ENCODE measurements at places on chromosomes 1 and 21.
A peak's percentile ranks its signal among the peaks of the same experiment; 100 is the strongest.

GRCh38 chr21:14911351-14911750, 153.4 kb downstream of the NRIP1 start:
- DNase-seq = no peak

GRCh38 chr1:243946253-243946652, 96.2 kb upstream of the AKT3 start:
- no peak for DNase-seq

GRCh38 chr21:42523211-42523610, 9.6 kb downstream of the SLC37A1 start:
- DNase-seq = no peak

DNA sequence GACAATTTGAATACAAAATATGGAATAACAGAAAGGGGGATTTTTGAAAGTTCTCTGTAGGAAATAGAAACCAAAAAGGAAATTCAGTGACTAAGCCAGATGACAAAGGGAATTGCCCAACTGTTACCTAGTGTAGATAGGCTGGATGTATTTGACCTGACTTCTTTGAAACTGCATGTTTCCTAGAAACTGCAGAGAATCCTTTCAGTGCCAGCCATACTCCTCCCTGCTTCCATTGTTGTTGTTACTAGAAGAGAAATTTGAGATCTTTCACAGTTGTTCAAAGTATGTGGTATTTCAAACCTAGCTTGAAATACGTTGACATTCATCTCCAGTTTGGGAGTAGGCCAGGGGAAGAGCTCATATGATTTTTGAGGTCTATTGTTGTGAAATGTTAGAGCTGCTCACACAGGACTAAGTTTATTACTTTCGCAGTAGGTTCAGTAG, 1.8 kb upstream of the GBP5 start:
- DNase-seq = no peak

GRCh38 chr1:207648334-207649209, 3.6 kb downstream of the CR1L start:
- no peak for DNase-seq

DNA sequence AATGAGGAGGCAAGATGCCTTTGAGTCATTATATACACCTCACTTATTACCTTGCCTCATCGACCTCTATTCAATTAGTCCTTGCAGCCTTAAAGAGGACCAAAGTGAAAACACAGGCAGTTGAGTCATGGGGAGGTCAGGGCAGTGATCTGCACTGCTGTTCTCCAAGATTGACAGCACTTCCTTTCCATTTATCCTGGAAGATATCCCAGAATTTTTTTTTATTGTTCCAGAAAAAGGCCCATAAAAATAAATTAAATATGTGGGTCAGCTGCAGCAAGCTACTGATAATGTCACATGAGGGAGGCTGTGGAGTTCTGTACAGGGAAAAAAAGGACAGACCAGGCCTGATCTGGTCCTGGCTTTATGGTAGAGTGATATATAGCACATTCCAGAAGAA, 33.2 kb upstream of the CDC42BPA start:
- no peak for DNase-seq

DNA sequence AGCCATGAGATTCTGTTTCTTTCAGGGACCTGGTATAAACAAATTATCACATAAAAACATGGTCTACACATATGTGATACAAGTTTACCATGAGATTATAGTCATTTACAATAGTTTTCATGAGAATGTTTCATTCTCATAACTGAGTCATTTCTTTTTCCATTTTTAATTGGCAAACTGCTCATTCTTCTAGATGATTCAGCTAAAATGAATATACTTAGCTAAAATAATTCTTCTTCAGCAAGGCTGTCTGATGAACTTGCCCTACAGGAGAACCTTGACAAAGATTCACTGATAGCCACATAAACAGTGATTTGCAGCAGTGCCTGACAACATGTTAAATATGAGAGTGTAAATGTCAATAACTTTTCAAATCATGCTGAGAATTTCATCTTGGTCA, 253.2 kb downstream of the FMN2 start:
- DNase-seq = no peak

DNA sequence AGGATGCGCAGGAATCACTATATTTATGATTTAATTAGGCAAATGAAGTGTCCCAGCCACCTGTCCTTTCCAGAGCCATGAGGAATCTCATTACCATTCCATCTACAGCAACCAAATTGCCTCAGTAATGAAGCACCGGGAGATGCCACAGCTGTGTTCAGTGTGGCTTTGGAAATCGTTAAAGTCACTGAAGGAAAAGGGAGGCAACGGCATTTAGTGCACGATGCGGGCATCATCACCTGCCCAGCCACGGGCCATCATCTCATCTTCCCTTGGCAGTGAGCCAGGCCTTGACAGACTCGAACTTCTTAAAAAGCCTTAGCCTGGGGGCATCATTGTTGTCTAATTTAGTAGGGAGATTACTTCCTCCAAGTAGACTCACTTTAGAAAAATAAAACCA, 67.8 kb downstream of the CNIH3 start:
- no peak for DNase-seq

DNA sequence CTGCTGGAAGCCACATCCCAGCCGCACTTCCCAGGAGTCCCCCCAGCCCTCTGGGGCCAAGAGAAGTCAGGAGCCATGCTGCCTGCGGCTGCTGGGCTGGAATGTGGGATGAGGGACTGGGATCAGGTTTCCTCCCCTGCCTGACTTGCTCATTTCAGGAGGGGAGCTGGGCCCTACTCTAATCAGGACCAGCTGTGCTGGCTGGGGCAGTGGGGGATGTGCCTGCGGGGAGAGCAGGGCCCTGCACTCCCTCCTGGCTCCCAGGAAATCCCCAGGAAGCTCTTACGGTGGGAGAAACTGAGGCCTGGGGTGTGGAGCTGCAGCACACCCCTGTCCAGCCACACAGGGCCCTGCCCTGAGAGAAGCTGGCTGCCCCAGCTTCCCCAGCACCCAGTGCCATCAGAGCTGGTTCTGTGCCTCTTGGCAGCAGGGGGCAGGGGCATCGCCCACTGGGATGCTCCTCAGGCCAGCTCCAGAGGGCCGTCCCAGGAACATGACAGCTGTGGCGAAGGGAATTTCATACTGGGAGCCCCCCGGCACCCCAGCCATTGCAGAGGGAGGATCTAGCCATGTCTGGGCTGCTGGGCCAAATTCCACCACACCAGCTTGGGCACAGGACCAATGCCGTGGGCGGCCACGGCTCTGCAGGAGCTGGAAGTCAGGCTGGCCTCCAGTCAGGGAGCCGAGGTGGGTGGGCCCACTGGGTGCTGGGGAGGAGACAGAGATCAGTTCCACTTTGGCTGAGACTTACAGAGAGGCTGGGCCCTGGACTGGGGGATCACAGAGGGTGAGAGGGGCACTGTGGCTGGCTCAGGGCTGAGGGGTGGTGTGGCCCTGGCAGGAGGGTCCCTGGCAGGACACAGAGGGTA, 21.3 kb upstream of the PRSS38 start:
- no peak for DNase-seq

DNA sequence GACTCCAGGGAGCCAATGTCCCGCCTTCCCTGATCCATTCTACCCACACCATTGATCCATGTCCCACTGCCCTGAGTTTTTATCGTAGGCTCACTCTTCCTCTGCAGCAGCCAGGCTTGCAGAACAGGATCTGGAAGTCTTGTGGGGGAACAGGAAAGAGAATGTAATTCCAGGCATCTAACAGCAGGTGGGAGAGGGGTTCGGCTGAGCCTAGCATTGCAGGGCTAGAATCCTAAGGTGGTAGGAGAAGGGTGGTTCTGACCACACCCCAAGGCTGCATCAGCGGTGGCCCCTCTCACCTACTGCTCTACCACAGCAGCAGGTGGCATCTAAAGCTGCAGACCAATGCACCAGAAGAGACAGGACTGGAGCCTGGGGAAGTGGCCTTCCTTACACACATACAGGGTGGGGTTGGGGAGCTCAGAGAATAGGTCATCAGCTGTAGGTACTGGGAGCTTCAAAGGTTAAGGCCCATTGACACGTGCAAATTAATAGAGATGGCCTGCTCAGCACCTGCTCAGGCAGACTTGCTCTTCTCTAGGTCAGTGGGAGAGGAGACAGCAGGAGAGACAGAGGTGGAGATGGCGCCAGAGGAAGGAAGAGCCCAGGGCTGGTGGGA, 20.5 kb downstream of the KNCN start:
- no peak for DNase-seq

- DNase-seq = no peak
Observed at GRCh38 chr1:119160866-119161265, 20.4 kb upstream of the WARS2 start.

- DNase-seq = peak; percentile 34
Observed at GRCh38 chr1:165549973-165550372, 6.2 kb downstream of the LRRC52 start.

DNA sequence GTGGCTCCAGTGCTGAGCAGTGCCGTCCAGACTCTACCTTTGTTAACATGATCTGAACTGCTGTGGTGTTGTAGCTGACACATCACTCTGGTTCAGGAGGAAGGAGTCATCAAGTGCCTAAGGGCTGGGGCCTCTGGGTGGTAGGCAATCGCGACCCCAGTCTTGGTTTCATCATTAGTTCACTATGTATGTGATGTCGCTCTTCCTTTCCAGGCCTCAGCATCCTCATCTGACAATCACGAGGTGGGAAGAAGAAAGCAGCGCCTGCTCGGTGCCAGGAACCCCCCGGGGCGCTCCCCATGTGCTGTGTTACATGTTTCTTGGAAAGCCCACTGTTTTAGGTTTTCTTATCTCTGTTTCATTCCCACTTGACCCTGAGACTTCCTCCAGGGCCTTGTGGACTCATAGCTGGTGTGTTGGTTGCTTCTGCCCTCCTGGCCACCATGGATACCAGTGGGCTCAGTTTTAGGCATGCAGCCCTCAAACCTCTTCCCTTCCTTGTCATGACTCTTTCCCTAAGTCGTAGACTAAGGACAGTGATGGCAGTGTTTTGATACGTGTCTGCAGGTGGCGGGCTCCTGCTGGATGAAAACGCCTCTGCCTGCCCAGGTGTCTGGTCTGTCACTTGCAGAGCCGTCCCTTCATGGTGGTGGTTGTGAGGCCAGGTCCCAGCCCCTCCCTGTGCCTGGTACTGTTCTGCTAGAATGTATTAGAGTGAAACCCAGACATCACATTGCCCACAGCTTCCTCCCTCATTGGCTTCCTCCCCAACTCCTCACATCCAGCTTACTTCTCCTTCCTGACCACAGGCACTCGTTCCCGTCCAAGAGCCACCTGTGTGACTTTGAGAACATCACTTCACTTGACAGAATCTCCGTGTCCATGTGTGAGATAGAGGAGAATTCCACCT, 17.2 kb upstream of the FOXO6 start:
- no peak for DNase-seq

DNA sequence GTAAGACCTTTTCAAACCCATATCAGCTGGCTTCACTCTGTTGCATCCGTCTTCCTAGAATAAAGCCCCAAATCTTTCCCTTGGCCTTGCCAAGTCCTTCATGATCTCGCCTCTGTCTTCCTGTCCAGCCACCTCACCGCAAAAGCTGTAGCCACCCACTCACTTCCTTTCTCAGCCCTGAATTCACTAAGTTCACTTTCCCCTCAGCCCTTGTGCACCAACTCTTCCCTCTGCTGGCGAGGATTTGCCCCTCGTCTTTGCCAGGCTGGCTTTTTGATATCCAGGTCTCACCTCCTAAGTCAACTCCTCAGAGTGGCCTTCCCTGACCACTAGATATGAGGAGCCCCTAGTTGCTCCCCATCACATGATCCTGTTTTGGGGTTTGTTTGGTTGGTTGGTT, 3.9 kb upstream of the COL16A1 start:
- DNase-seq = no peak

DNA sequence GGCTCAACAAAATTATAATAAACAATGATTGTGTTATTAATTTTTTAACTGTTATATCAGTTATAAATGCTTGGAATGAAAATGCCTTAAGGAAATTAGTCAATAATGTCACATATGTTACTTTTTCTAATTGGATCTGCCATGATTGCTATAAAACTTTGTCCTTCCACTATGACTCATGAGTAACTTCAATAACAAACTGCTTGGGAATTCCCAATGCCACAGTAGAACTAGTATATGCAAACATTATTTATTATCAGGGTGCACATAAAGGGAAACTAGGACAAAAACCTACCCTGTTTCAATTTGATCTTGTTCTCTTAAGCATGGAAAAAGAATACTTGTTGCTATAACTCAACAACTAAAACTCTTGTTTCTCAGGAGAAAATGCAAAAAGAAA, 59.1 kb upstream of the PDC start:
- DNase-seq = no peak

- DNase-seq = no peak
Observed at GRCh38 chr1:157137408-157138219, 581 bp downstream of the ETV3 start.

DNA sequence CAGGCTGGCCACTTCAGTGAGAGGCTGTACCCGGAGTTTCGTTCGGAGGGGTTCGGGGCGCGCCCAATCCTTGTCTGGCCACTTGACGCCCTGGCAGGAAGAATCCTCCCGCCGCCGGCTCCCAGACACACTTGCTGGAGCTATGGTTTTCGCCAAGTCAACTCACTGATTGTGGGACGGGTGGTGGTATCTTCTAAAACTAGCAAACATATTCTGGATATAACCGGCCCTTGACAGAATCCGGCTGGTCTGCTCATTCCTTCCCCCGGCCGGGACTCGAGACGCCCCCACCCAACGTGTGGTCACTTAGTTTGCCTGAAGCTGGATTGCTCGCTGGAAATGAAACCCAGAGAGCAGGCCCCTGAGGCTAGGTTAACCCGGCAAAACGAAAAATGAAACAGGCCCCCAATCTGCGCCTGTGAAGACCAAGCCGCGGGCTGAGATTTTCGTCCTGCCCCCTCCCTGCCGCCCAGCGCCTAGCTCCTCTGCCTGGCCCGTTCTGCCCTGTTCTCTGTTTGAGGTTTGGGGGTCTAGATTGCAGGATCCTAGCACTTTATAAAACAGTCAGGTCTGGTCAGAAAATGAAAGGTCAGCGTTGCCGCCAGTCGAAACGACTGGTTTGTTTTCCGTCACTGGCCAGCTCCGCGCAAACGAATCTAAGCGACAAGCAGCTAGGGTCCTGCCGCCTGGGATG, 4.6 kb downstream of the GFI1 start:
- DNase-seq = no peak

DNA sequence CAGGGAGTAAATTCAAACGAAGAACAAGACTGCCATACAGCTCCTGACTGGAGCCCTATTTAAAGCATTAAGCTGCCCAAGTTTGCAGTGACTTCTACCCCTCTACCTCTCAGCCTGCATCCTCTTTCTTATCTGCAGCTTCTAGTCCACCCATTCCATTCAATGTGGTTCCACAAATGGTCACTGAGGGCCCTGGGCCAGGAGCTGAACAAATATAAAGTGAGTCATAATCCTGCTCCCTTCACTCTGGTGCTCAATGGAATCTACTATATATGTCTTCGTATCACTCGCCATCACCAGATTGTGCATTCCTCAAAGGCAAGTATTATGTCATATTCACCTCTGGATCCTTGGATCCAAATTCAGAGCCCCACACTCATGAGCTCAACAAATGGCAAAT, 398.7 kb downstream of the BRINP2 start:
- no peak for DNase-seq

All from NCI-H1092 (cell line).